ENCODE measurements at places on chromosomes 12 and 14. TPM values are rescaled to one million over a fixed set of nuclear protein-coding genes. Genes with fewer than 3 reads are reported as not detected.

GRCh38 chr12:122345042-122345441 is 77.4 kb downstream of the CLIP1 start:
- no peak for DNase-seq

GRCh38 chr14:71290960-71291466 is 383.8 kb downstream of the PCNX1 start:
- no peak for DNase-seq

AVPR1A gene
- total RNA-seq, result 0.19 TPM

NAP1L1 gene
- 74.7 TPM for total RNA-seq

SLCO1B1 gene
- total RNA-seq, result 170 TPM

FITM1 gene
- 6.4 TPM for total RNA-seq

DNA sequence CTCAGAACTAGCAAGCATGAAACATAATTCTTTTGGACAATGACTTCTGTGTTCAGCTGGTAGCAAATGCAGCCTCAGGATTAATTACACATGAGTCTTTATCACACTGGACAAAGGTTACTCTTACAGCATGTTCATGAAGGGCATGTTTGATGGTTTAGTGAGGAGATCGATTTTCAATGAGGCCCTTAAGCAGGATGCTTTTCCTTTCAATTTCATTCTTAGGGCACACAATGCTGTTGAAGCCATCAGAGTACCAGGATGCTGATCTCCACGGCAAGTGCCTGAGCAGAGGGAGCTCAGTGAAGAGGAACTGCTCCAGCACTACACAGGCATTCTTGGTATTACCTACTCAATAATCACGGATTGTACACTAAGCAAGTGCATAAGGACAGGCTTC is 542.0 kb downstream of the SNAPC1 start:
- no peak for DNase-seq

DNA sequence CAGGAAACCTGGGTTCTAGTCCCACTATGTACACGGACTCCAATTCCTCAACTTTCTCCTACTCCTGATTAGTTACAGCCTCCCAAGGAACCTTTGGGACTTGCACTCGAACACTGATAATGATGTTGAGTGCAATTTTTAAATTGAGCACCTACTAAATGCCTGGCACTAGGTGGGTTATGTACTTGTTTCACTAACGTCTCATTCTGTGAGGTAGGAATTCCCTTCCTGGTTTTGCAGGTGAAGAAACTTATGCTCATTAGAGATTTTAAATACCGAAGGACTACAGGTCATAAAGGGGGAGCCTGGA is 536 bp downstream of the PARPBP start:
- no peak for DNase-seq

GRCh38 chr14:23621204-23621931 is 14.8 kb upstream of the DHRS2 start:
- no peak for DNase-seq

SERPINA6 gene
- total RNA-seq, result 330 TPM

- no peak for DNase-seq
These were observed 12.0 kb downstream of the PACS2 start for GRCh38 chr14:105326568-105326867.

FOXG1 gene
- total RNA-seq, result not detected

SLC25A21 gene
- 24.3 TPM for total RNA-seq

CPNE6 gene
- total RNA-seq, result not detected

- DNase-seq, result no peak
These were observed 636.6 kb downstream of the MED13L start for GRCh38 chr12:115640929-115641328.

RNU4-1 gene
- total RNA-seq, result under 0.01 TPM

DNA sequence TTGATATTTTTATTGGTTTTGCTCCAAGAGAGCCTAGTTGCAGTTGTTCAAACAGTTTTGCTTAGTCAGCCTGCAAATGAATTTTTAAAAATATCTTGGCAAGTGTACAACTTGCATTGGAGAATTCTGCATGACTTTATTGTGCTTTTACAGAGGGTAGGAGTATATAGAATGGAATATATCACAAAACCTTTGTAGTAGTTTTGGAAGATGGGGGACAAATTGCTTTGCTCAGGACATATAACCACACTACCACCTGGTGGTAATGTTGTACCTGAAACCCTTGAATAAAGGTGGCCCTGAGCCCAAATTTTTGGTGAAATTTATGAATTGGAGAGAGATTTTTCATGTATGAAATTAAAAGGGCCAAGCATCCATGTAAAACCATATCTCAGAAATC is 645.2 kb downstream of the MED13L start:
- DNase-seq, result no peak

DNA sequence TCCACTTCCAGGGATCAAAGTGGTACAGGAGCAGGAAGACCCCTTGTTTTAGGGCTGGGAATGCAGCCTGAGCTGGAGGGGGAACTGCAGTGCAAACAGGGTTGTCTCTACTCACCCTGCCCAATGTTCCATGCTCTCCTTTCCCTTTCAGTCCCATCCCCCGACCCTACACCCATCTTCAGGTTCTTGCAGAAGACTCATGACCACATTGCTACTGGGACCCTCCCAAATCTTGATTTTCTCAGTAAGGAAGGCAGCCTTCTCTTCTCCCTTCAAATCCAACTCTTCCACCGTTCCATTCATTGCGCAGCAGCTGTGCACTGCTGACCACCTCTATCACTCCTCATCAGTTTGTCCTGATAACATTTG is 1.9 kb downstream of the SERPINA11 start:
- DNase-seq, result peak; percentile 28

- DNase-seq, result no peak
These were observed 115.2 kb downstream of the EGLN3 start for GRCh38 chr14:33835677-33836076.

- peak; percentile 22 for DNase-seq
These were observed 74.2 kb upstream of the C14orf180 start for GRCh38 chr14:104505085-104506074.

- no peak for DNase-seq
These were observed 185.1 kb downstream of the DACT1 start for GRCh38 chr14:58822856-58823255.

NOVA1 gene
- 0.42 TPM for total RNA-seq

- DNase-seq, result no peak
These were observed 324.5 kb downstream of the PCNX1 start for GRCh38 chr14:71231521-71232393.

DNA sequence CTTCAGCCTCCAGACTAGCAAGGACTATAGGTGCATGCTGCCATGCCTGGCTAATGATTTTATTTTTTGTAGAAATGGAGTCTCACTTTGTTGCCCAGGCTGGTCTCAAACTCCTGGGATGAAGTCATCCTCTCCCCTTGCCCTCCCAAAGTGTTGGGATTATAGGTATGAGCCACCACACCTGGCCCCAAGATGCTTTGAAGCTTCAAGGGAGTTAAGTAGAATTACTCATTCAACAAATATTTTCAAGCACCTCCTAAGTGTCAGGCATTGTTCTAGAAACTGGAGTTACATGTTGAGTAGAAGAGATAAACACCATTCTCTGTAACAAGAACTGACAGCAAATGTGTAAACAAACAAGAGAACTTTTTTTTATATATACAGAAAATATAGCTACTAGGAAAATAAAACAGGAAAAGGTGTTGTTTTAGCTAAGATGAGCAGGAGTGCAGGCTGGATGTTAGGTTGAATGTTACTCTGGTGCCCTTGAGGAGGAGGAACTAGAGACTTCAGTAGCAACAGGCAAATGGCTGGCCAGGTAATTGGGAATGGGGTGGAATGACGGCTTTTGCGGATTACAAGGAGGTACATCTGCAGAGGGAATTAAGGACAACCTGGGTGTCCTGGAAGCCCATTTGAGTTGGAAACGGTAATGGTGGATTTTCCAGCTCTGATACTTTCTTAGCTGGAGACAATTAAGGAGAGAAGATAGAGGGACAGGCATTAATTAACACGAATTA is 32.0 kb upstream of the CFAP54 start:
- no peak for DNase-seq

SLC5A8 gene
- total RNA-seq, result not detected

- DNase-seq, result no peak
These were observed 1687.4 kb upstream of the FLRT2 start for GRCh38 chr14:83842547-83842946.

SLC10A1 gene
- total RNA-seq, result 1.1 TPM

DNA sequence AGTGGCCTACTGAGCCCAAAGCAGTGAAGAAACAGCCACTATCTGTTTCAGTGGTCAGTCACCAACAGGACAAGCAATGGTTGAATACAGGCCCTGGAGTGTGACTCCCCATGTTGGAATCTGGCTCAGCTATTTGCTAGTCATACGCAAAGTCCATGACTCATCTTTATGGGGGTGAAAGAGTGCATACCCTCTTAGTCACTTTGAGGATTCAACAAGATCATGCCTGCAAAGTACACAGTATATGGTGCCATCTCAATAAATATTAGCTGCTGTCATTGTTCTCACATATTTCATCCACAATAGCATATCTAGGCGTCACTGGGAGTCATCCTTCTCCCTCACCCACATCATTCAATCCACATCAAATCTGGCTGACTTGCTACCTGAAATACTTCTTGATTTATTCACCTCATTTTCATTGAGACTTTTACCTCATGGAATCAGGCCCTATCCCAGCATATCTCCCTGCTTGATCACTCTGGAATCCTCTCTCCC is 26.4 kb upstream of the STAB2 start:
- DNase-seq, result no peak

ADGRD1 gene
- total RNA-seq, result 5.8 TPM

GRCh38 chr14:74161526-74162158 is 76.9 kb downstream of the LIN52 start:
- no peak for DNase-seq

- no peak for DNase-seq
These were observed 12.1 kb downstream of the CRADD start for GRCh38 chr12:93689076-93689834.

PTPRB gene
- 9.0 TPM for total RNA-seq

- DNase-seq, result no peak
These were observed 124.7 kb upstream of the METAP2 start for GRCh38 chr12:95349291-95349690.

GRCh38 chr12:19799216-19799615 is 359.9 kb downstream of the AEBP2 start:
- DNase-seq, result no peak

- DNase-seq, result no peak
These were observed 251.4 kb upstream of the ATP2B1 start for GRCh38 chr12:89960011-89960507.

DNA sequence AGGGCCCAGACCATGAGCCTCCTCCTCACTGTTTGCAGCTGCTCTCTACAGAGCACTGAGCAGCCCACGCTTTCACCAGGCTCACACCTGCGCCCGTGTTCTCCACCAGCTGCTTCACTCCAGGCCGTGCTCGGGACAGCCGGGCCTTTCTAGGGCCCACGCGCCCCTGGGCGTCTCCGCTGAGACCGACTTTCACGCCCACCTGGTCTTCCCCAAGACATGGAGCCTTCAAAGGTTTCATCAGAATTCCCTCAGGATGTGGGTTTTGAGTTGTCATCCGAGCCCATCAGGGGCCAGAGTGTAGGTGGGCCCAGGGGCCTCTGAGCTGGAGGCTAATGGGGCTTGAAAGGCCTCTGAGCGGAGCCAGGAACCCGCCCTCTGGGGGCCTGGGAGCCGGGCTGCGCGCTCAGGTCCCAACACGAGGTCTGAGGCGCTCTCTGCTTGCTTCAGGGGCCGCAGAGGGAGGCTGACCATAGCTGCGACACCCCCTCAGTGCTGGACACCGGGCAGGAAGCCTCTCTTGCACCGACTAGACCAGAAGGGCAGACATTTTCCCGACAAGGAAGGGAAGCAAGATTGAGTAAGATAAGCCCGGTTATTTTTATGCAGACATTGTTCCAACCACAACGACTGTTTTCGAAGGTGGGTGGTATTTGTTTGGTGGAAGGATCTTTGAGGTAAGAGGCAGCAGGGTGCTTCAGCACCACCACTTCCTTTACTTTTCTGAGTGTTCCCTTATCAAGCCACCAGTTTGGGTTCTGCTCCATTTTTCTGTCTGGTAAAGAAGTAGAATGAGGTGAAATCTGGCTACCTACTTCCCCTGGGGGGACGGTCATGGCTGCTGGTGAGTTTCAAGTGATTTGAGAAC is 125.0 kb upstream of the FUT8 start:
- DNase-seq, result no peak

AHSA1 gene
- 45.8 TPM for total RNA-seq

DNA sequence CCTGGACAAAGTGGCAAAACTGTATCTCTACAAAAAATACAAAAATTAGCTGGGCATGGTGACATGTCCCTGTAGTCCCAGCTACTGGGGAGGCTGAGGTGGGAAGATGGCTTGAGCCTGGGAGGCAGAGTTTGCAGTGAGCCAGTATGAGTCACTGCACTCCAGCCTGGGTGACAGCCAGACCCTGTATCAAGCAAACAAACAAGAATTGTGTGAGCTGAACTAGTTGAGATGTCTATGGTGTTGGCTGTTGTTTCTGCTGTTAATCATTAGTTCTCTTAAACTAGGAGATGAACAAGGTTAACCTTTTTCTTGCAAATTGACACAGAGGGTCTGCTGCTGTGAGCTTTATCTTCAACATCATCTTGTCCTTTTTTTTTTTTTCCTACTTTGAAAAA is 23.6 kb downstream of the RASSF3 start:
- DNase-seq, result no peak

GRCh38 chr14:68282479-68283377 is 463.1 kb downstream of the RAD51B start:
- DNase-seq, result no peak

DNA sequence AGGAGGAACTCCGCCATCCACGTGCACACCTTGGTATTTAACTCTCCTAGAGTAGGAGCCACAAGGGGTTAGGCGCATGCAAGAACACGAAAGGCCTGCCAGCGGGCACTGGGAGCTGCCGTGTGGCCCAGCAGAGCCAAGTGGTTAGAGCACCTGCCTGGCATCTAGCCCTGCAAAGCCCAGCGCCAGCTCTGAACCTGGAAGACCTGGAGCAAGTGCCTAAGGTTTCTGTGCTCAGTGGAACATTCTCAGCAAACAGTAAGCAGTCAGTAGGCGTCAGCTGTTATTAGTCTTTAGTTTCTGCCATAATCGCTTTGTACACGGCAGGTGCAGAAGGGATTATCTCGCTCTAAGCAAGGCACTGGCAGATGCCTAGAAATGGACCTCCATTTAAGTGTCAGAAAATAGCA is 55.4 kb downstream of the SETD3 start:
- DNase-seq, result no peak

DNA sequence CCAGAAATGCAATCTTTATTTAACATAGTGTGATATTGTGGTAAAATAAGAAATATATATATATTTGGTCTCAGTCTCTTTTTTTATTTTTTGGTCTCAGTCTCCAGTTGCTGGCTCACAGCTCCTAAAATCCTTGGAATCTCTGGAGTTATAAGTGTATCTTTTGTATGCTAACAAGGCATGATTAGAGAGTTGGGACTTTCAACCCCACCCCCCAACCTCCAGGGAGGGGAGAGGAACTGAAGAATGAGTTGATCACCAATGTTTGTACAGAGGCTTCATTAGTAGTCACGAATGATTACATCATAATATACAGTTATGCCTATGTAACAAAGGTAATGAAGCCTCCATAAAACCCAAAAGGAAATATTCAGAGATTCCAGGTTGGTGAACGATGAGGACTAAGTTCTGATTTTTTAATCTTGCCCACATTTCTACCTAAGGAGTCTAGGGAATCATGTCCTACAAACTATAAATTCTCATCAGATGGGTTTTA is 22.8 kb upstream of the LALBA start:
- no peak for DNase-seq

- DNase-seq, result no peak
These were observed 76.4 kb downstream of the C12orf50 start for GRCh38 chr12:87952850-87953249.

Measured in liver (tissue), 10 donors.